ENCODE measurements at places on chromosomes 5 and 9.

GRCh38 chr9:34396276-34397214 is 19.8 kb upstream of the MYORG start:
- no peak for DNase-seq

DNA sequence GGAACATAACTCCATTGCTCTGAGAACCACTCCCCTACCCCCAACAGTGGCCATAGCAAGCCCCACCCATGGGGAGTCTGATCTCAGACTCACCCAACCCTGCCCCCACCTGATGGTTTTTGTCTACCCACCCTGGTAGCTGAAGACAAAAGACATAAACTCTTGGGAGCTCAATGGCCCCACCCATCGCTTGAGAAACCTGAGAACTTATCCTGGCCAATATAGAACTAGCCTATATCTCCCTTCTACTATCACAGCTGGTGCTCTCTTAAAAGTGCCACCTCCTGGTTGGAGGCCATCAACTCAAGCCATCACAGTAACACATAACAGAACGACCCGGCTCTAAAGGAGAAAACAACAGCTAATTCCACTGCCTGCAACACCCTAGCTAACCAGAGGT is 47.9 kb upstream of the SNAPC3 start:
- DNase-seq = no peak

- DNase-seq = no peak
These were observed 1068.7 kb downstream of the CDH12 start for GRCh38 chr5:21784487-21784886.

GRCh38 chr5:148491015-148491792 is 107.4 kb downstream of the FBXO38 start:
- peak; percentile 36 for DNase-seq

DNA sequence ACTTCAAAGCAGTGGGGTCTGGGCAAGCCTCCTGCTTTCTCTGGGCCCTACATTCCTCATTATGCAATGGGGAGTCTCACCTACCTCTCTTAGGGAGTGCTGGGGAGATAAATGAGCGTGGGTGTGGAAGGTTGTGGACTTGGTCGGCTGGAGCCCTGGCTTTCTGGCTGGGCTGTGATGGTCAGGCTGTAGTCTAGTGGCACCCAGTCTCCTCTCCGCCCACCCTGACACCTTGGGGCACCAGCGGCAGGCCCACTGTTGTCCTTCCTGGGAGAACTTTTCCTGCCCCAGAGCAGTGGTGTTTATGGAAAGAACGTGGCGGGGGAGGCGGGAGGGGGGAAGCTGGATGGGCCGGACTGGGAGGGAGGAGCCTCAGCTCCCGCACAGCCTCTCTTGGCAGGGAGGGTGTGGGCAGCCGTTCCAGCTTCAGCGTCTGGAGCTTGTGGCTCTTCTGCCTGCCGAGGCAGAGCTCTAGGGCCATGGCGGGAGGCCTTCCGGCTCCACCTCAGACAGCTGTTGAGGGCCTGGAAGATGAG is 4.1 kb downstream of the PTGS1 start:
- DNase-seq = peak; percentile 90

GRCh38 chr5:5705010-5705409 is 282.5 kb downstream of the ICE1 start:
- no peak for DNase-seq

DNA sequence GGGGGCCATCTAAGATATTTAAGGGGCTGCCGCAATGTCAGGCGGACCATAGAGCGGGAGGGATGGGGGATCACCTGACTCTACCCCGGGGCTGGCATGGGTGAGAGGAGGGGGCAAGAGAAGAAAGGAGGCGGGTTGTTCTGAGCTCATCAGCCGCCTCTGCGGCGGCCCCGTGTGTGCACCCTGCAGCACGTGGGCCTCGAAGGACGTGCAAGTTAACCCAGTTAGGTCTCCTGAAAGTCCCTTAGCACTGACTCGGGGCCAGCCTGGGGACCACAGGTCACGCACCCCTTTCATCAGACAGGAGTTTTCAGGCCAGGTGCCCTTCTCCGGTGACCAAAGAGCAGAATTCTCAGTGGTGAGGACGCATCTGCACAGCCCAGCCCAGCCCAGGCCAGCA is 58.0 kb downstream of the UBE2QL1 start:
- no peak for DNase-seq

GRCh38 chr5:139961435-139962157 is 81.5 kb downstream of the NRG2 start:
- DNase-seq = no peak

- no peak for DNase-seq
These were observed 36.3 kb upstream of the FGF1 start for GRCh38 chr5:142722146-142722545.

DNA sequence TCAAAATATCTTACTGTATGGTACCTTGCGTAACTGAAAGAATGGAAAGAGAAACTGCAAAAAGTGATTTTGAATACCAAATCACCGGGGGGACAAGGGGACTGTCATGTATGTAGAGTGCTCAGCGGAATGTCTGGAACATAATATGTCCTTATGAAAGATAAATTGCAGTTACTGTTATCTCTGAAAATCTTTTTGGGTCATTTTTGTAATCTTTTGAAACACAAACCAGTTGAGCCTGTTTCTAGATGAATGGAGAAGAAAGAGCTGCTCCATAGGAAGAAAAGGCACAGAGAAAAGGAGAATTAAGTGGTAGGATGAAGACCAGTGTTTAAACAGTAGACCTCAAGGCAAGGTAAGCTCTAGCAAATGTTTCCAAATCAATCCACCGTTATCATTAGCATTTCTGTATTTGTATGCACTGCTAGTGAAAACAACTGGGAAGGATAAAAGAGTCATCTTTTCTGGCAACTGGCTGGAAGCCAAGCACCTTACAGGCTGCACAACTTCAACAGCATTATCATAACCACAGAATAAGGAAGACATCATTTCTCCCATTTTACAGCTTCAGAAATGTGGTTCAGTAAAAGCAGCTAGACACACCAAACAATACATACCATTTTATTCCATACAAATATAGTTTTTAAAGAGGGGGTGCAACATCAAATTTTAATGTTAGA is 158.5 kb downstream of the TRPM3 start:
- DNase-seq = peak; percentile 11

GRCh38 chr9:134570151-134570621 is 71.4 kb upstream of the COL5A1 start:
- no peak for DNase-seq

DNA sequence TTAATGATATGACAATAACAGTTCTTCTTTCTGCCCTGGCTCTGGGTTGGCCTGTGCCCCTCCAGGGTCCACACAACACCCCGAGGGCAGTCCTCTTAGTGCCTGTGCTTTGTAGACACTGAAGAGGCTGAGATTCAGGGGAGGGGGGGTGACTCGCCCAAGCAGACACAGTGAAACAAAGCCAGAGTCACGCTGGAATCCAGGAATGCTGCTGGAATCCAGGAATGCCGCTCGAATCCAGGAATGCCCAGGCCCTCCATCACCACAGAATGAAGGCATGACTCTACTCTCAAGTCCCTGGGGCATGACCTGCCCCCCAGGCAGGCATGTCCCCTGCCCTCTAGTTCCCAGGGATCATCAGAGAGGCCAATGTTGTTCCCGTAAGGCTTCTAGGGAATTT is 73.1 kb downstream of the LRSAM1 start:
- DNase-seq = no peak

- DNase-seq = no peak
These were observed 6.8 kb downstream of the CTSL start for GRCh38 chr9:87732756-87733155.

All from hematopoietic multipotent progenitor cell treated with erythropoietin and hydrocortisone succinate and interleukin-3 and kit ligand, for 6 days (in vitro differentiated cells).